ENCODE measurements at places on chromosomes 1 and 21.
A peak's percentile ranks its signal among the peaks of the same experiment; 100 is the strongest.

DNA sequence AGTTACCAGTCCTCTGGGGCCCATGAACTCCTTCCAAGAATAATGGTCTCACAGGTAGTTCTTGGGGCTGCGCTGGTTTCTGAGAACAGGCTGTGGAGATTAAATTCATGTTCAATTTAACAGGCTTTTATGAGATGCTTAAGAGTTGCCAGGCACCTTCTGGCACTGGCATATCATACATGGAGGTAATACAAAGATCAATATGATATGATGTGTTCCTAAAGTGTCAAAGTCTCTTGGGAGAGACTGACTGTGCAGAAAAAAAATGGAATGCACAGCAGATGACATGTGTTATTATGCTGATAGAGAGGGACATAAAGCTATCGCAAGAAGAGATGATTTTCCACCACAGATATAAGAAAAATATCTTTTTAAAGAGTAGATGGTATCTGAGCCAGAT lies 6.8 kb downstream of the CYP2J2 start:
- DNase-seq = no peak

DNA sequence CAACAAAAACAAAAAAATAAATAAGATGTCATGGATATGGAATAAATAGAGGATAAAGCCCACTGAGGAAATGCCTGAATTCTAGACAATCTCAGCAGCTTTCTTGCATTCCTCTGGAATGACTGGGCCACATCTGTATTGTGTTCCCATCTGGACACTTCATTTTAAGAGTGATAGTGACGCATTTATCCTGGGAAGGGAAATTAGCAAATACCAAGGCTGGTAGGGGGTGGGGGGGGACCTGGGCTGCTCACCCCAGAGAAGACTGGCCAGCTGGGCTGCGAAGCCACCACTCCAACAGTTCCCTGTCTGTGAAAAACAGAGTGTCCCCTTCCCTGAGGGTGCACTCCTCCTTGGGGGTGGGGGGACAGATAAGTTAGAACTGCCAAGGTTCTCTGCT lies 106.3 kb downstream of the HIVEP3 start:
- peak; percentile 95 for DNase-seq

DNA sequence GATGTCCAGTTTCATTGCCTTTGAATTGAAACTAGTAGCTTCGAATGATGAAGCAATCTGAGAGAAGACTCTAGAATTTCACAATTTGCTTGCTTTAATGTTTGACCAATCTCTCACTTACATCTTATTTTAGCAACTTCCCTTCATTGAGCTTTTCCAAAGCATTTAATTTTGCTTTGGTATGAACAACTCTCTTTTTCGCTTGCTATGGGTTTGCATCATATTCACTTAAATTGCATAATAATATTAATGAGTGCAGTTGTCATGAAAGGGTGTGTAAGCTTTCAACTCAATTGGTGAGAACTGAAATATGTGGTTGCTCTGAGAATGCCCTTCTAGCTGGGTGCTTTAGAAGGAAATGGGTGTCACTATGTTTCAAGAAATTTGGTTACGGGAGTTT lies 309.2 kb downstream of the HLX start:
- DNase-seq = no peak

DNA sequence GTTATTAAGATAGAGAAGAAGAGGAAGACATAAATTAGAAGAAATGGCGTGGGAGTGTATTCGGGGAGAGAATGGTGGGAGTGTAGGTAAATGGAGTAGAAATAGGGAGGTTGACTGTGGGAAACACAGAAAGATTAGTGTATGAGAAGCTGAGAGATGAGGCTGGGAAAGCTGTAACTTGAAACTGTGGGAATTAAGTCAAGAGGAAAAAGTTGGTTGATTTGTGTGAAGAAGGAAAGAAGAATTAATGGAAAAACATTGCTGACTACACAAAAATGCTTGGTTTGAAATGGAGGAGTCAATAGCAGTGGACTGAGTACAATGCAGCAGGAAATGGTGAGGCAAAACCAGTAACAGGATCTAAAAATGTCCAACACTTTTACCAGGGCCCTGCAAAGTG lies 448.3 kb downstream of the PTPRC start:
- DNase-seq = peak; percentile 4

DNA sequence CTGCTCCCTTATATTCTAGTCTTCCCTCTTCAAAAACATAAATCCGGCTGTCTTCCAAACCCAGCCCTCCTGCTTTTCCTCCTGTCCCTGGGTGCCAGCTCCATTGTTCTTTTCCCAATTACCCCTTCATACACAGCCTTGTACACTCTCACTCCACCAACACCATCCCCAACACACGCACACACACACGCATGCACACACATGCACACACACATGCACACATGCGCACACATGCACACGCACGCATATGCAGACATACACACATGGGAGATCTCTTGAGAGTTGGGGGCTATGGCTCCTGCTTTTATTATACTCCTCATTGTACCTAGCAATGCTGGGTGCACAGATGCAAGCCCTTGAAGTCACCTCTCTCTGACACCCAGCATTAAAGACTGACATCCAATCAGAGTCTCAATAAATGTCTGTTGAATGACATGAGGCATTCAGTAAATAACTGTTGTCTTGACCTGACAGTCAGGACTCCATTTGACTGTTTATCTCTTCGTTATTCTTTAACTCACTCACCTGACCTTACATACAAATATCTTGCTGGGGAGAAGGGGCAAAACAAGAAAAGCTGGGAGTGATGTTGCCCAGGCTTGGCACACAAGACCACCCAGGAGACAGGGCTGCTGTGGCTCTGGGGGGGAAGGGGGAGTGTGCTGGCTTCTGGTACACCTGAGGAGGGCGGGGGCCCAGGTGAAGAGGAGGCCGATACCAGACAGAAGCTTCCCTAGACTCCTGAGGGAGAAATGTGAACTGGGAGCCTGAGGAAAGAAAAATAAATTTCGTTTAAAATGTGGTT lies 16.0 kb downstream of the ABCA4 start:
- no peak for DNase-seq

- peak; percentile 81 for DNase-seq
Measured at GRCh38 chr1:41432481-41433280, 51.8 kb downstream of the EDN2 start.

- peak; percentile 73 for DNase-seq
Measured at GRCh38 chr1:42937141-42937696, 21.4 kb downstream of the SLC2A1 start.

DNA sequence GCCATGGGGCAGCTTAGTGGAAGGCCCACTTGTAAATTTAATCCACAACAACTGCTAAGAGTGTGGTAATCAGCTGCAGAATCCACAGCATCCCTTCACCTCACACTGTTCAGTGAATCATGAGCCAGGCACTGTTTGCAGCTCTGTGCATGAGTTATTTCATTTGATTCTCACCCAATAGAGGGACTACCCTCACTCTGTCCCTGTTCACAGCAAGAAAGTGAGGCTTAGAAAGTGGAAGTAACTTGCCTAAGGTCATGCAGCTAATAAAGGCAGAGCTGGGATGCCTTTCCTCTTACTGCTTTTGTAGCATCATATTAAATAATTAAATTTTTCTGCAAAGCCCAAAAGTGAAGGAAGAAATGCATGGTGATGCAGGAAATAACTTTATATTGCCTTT lies 346.5 kb upstream of the PLD5 start:
- no peak for DNase-seq

DNA sequence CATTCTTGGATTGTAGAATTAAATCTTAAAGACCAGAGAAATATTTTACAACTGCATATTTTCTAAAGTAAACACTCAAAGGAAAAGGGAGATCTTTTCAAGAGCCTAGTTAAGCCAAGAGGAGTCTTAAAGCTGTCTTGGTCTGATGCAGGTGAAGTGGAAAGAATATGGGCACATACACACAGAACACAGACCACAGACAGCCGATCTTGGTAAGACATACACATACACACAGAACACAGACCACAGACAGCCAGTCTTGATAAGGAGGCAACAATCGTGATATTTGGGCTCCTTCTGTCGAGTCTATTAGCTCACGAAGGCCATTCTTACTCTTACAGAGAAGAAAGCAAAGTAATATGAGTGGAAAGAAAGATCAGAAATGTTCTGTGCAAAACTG lies 1153.9 kb upstream of the TMPRSS15 start:
- DNase-seq = no peak

GRCh38 chr21:39377444-39378050 lies 28.7 kb upstream of the HMGN1 start:
- no peak for DNase-seq

GRCh38 chr1:172482044-172482443 lies 38.2 kb upstream of the PIGC start:
- no peak for DNase-seq

Data from mesenchymal stem cell (in vitro differentiated cells and primary cell).